Germinal center (tissue), 1 donor: ENCODE measurements at places on chromosomes 1 and 21.

DNA sequence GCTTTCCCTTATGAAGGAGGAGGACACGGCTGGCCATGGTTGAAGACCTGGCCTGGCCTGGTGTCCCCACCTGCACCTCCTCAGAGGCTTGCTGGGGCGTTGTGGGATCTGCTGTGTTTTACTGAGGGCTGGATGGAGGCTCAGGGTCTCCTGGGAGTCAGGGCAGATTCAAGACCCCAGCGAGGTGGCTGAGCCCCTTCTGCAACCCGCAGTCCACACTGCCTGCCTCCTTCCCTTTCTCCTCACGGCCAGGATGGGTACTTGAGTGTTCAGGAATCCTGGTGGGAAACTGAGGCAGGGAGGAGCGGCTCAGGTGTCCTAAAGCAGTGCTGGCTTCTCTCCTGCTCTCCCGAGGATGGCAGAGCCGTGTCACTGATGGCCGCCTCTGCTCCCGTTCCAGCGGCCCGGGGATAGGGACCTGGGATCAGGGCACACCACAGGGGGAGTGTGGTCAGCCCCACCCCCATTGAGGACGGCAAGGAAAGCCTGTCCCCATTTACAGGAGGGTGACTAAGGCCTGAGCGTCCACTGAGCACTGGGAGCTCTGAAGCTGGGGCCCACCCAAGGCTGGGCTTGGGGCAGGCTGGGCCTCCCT, 47.5 kb downstream of the TRPM2 start:
- no peak for DNase-seq

DNA sequence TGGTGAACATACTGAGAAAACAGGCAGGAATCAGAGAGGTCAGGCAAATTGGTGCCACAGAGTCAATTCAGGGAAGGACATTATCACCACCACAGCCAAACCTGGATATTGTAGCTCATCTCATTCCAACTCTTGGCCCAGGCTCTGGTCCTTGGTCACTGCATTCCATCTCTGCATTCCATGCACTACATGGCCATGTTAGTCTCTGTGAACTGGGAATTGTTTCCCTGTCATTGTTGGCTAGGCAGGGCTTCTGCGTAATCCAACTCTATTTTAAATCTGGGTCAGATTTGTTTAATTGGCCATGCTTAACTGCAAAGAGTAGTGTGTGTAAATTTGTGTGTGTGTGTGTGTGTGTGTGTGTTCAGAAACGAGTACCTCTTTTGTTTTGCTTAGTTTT, 837.6 kb upstream of the ADAMTS5 start:
- no peak for DNase-seq

- no peak for DNase-seq
These were observed 171.5 kb upstream of the PALMD start for GRCh38 chr1:99474350-99474893.

- DNase-seq = no peak
These were observed 444 bp upstream of the MAP3K6 start for GRCh38 chr1:27367160-27367650.

GRCh38 chr1:28582248-28582615, 9.8 kb upstream of the RAB42 start:
- peak; percentile 27 for DNase-seq

- DNase-seq = no peak
These were observed 833.0 kb upstream of the ADAMTS5 start for GRCh38 chr21:27799861-27800260.

GRCh38 chr1:175522880-175523279, 220.5 kb downstream of the TNR start:
- DNase-seq = no peak

DNA sequence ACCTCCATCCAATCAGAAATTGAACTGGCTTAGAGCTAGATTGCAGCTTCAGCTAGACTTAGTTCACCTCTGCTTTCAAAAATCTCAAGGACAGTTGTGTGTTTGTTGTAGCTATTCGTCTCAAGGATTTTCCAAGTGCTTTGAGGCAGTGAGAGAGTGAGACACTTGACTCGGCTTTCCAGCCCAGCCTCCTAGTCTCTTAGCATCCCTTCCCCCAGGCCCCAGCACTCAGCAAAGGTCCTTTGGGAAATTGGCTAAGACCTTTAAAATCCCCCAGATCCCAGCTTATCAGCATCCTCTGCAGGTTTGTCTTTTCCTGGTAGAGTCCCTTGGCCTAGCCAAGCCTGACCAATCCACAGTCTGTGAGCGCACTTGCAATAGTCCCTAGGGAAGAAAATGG, 47.9 kb upstream of the PROX1 start:
- no peak for DNase-seq

GRCh38 chr1:226732856-226733291, 6.2 kb downstream of the ITPKB start:
- no peak for DNase-seq

DNA sequence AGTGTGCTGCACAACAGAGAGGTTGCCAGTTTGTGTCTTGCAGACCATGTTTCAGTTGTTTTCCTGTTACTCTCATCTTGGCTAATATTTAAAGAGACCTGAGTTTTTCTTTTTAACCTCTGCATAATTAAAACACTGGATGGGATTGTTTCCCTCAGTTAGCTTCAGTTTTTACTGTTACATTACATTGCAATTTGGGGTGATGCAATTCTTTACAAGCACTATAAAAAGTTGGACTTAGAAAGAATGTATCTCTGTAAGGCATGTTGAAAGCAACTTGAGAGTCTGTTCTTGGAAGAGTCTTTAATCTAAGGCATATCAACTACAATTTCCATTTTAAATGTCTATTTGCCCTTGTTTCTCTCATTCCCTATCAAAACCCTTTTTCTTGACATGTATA, 99.1 kb downstream of the DNM3 start:
- DNase-seq = no peak

- DNase-seq = no peak
These were observed 13.5 kb downstream of the GORAB start for GRCh38 chr1:170545476-170545875.

DNA sequence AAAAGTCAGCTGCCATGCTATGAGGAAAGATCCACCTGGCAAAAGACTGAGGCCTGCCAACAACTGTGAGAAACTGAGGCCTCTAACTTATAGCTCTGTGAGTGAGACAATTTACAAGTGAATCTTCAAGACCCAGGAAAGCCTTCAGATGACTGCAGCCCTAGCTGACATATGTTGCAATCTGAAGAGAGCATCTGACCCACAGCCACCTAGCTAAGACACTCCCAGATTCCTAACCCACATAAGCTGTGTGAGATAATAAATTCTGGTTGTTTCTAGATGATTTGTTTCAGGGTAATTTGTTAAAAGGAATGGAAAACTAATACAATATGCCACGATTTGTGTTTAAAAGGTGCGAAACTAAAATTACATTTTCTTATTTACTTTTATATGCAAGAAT, 55.1 kb downstream of the HFM1 start:
- DNase-seq = no peak

DNA sequence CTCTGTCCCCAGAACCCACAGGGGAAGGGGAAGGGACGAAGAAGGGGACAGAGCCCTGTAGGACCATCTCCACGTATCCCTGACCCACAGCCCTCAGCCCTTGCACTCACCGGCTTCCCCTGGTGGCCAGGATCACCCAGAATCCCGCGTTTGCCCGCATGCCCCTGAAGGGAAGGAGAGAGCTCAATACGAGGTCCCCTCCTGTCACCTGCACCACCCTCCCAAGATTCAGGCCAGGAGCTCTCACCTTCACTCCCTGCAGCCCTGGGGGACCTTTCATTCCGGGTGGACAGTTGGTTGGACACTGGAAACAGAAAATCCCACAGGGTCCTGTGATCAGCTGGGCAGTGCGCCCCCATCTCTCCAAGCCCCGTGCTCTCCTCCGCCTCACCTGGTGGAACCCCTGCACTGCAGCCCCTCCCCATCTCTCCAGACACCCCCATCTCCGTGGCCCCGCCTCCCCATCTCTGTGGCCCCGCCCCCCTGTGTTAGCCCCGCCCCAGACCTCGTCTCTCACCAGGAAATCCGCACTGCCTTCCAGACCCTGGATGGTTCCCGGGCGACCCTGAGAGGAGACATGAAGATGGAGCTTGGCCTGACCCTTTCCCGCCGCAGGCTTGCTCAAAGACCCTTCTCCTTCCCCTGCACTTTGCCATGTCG, 6.0 kb downstream of the COL9A2 start:
- DNase-seq = no peak

DNA sequence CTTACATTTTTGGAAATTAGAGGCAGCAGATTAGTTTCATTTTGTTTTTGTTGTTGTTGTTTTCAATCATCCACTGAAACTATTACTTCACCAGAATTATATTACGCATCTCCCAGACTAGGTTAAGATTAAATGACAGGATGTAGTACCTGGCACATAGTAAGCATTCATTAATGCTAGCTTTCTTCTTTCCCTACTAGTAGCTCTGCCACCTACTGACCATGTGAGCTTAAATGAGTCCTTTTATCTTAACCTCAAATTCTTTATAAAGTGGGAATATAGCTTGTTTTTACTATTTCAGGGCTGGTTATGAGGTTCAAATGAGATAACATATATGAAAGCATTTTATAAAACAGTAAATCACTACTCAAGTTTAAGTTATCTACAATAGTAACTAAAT, 10.2 kb upstream of the ASPM start:
- DNase-seq = no peak

DNA sequence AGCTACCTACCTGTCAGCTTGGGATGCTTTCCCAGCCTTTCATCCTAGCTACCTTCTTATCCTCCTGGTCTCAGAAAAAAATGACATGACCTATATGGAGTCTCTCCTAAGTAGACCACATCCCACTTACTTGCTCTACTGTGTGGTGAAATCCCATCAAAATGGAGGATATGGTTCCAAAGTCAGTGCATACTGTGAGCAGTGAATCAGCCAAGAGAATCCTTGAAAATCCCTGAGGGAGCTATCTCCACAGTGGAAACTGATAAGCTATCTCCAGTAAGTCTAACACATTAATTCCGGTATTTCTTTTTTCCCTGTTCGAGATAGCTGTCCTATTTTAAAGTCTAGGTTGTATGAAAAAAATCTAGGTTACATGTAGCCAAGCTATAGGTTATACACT, 189.7 kb downstream of the FGGY start:
- no peak for DNase-seq

- no peak for DNase-seq
These were observed 1.8 kb downstream of the SPRR1B start for GRCh38 chr1:153032677-153033308.

GRCh38 chr1:230463760-230464159, 37.6 kb upstream of the PGBD5 start:
- no peak for DNase-seq

DNA sequence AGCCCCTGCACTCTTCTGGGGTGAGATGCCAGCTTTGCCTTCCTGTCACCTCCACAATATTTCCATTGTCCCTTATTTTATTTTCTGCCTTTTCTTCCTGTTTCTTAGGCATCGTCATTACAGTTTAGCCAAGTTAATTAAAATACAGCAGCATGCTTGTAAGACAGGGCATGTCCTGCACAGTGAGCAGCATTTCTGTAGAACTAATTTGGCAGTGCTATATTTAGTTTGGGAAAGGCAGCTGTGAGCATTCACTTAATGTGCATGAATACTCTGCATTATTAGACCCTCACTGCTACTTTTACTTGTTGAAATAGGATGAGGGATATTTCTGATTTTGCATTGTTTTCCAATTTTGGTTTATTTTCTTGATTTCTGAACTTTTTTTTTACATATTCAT, 133.3 kb downstream of the KCNK2 start:
- no peak for DNase-seq

DNA sequence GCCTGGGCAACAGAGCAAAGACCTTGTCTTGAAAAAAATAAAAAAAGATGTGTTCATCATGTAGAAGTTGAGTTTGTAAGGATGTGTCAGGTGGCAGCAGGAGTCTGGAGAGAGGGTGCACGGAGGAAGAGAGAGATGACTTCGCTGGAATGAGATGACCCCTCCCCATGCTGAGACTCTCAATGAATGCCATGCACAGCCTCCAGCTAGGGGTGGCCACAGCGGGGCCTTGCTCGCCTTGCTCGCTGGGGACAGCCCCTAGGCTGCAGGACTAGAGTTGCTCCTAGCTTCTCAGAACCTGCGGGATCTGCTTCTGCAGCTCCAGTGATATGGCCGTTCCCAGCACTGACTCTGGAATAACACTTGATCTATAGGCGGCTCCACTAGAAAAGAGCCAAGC, 6.6 kb upstream of the C2CD2 start:
- no peak for DNase-seq

DNA sequence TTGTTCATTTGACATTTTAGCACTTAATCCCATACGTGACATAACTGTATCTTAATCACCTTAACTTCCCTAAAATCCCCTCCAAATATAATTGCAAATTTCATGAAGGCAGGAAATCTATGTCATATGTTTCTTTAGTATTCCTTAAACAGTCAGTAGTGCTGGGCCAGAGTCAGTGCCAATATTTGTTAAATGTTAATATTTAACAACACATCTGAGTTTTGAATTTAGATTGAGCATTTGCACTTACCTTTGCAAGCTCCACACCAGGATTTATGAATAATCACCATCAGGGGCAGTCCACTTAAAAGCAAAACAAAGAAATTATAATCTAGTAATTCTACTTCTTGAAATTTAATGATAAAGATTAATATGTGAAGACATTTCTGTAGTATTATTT, 5.3 kb downstream of the KTI12 start:
- no peak for DNase-seq

GRCh38 chr1:191145834-191146233, 668.2 kb upstream of the BRINP3 start:
- DNase-seq = no peak

DNA sequence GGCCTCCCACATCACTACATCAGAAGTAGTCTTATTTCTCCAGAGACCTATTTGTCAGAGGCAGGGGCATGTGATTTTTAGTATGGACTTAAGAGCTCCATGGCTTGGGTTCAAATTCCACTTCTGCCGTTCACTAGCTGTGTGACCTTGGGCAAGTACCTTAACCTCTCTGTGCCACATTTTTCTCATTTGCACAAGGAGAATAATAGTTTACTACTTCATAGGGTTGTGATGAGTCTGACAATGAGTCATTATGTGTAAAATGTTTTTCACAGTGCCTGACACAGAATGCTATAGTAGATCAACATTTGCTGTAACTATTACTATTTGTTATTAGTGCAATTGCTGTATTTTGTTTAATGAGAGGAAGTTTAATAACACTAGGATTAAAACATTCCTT, 200.6 kb downstream of the PRDM2 start:
- DNase-seq = no peak

DNA sequence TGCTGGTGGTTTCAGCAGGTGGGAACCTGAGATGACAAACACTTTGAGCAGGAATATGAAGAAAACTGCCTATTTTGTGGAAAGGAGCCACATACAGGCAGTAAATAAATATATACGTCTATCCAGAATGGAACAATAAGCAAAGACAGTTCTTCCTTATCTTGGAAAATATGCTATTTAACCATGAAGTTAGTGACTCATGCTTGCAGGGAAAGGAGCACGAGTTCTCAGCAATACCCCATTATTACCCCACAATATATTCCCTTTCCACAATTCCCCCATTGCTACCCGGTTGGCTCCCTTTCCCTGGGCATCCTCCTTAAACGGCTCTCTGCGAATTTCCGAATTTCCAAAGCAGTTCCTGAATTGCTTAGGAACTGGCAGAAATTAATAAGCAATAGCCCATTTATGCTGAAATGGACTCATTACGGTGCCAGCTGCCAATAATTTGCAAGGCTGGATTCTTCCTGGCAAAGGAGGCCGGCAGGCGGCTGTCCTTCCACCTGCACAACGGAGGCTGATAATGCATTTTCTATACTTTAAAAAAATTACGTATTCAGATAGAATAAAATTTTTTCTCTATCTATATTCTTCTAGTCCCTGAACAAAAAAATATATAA, 65.4 kb downstream of the TIAM1 start:
- DNase-seq = no peak

- no peak for DNase-seq
These were observed 7.6 kb upstream of the RASAL2 start for GRCh38 chr1:178086294-178086693.

- DNase-seq = no peak
These were observed 73.6 kb downstream of the RGS13 start for GRCh38 chr1:192709544-192709943.
